ENCODE measurements at places on chromosomes 16 and 17. TPM values are rescaled to one million over a fixed set of nuclear protein-coding genes. Genes with fewer than 3 reads are reported as not detected.

GRCh38 chr17:32783602-32784001 lies 93.3 kb downstream of the MYO1D start:
- ATAC-seq, result no peak

- peak; percentile 90 for ATAC-seq
Observed at GRCh38 chr17:77734371-77735080, 224.0 kb upstream of the TNRC6C start.

DNA sequence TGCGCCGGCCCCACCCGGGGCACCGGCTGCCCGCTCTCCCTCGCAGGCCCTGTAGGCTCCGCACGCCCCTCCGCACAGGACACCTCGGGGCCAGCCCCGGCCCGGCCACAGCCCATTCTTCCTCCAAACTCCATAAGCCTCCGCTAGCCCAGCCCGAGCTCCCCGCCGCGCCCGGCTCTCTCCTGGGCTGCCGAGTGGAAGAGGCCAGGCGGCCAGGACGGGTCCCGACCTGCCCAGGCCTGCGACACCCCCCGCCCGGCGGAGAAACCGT lies 397 bp downstream of the NCOR1 start:
- peak; percentile 44 for ATAC-seq

DNA sequence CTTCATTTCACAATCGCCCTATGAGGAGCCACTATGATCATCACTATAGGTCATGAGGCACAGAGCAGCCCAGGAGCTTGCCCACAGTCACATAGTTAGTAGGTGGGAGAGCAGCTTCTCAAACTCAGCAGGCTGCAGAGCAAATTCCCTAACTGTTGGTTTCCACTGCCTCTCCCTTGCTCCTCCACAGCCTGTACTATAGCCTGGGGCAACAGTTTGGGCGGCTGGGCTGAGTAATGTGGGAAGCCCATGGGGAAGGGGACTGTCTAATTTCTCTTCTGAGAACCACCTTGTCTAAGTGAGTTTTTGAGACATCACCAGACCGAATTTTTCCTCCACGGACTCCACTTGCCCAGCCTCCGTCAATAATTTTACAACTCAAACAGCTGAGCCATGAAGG lies 73.4 kb upstream of the GPR139 start:
- no peak for ATAC-seq

GRCh38 chr17:82062076-82062983 lies 3.3 kb downstream of the DUS1L start:
- no peak for ATAC-seq

DNA sequence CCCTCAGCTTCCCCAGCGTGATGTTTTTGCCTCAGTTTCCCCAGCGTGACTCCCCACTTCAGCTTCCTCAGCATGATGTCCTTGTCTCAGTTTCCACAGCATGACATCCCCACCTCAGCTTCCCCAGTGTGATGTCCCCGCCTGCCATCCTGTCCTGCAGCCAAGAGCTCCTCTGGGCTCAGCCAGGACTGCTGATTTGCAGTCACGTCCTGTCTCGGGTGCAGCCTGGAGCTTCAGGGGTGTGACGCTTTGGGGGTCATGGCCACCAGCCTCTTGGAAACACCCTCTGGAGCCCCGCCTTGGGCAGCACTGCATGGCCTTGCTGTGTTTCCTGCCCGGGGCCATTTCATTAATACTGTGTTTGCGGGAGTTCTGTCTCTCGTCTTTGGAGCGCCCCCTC lies 16.5 kb upstream of the NUDT16L1 start:
- no peak for ATAC-seq

DNA sequence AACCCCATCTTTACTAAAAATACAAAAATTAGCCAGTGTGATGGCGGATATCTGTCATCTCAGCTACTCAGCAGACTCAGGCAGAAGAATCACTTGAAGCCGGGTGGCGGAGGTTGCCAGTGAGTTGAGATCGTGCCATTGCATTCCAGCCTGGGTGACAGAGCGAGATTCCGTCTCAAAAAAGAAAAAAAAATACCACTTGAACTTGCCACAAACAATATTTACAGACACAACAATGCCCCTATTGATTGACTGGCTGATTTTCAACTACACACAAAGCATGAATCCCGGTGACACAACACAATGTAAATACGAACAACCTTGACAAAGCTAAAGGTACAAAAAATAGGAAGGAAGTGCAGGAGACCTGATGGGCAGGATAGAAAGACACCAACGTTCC lies 49.3 kb downstream of the NXN start:
- no peak for ATAC-seq

SLFN14 gene
- total RNA-seq, result not detected

ZNF263 gene
- total RNA-seq, result 53.6 TPM

Data from gastroesophageal sphincter (tissue), 4 donors.